ENCODE measurements at places on chromosomes 13 and 19.

- no peak for DNase-seq
These were observed 279.8 kb downstream of the DNAJC15 start for GRCh38 chr13:43303033-43303729.

DNA sequence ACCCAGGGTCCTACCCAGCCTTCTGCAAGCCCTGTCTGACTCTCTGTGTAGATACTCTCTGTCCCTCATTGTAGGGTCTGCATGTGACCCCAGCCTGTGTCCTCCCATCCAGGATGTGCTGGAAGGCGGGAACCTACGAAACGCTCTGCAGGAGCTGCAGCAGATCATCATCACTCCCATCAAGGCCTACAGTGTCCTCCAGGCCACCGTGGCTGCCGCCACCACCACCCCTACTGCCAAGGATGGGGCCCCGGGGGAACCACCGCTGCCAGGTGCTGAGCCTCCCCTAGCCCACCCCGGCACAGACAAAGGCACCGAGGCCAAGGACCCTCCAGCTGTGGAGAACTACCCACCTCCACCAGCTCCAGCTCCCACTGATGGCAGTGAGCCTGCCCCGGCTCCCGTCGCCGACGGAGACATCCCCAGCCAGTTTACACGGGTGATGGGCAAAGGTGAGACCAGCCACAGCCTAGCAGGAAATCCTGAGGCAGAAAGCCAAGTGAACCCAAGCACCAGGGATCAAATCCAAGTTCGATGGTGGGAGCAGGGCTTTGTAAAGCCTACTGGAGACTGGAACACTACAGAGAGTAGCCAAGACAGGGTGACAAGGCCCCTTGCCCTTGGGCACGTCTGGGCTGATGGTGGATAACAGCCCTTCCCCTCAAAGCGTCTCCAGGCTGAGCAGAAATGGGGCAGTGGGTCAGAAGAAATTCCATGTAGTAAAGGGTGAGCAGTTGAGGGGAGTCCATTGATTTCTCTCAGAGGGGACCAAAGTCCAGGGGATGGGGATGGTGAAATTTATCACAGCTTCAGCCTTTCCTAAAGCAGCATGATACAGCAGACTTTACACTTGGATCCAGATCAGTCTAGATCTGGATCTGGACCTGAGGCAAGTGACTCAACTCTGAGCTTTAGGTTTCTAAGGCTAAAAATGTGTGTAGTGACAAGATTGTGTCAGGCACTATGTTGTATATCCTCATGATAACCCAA, 13.2 kb downstream of the PAF1 start:
- no peak for DNase-seq

DNA sequence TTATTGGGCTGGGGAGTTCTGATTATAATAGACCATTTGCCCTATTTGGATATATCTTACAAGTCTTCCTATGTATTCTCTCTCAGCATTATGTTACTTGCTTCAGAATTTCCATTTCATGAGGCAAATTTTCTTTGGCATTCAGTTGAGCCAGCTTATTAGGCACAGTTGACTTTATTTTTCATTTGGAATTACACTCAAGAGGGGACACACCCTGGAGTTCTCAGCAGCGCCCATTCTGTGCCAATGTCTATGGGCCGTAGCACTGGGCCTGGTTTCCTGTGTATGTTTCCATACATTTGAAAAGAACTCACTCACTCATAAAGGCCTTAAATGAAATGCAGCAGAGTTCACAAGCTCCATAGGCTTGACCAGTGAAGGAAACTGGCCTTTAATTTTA, 138.5 kb downstream of the KLF12 start:
- no peak for DNase-seq

- no peak for DNase-seq
These were observed 38.3 kb upstream of the KCTD4 start for GRCh38 chr13:45238945-45239795.

Measured in activated naive CD4-positive, alpha-beta T cell (primary cell).